Fibroblast of lung (primary cell): ENCODE measurements at places on chromosomes 2 and 18.

DNA sequence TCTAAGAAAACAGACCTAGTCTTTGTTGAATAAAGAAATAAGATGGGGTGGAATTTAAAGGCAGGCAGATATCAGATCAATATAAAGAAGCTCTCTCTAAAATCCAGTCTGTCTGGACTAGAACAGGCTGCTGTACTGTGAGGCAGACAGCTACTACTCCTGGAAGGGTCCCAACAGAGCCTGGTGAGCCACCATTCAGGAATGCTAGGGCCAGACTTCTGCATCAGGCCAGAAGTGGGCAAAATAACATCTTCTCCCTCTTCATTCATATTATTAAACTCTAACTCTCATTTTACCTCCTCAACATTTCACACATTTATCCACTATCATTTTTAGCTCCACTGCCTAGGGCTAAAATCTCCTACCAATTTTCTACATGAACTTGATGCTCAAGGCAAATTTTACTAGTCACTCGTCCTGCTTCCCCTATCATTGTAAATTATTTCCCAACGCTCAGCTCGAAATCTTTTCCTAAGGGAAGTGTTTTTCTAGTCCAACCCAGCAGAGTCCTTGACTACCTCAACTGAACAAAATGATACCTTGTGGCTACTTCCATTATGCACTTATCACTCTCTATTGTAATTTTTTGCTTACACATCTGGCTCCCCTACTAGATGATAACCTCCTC is 45.2 kb upstream of the GLS start:
- DNase-seq: peak; percentile 90

GRCh38 chr2:200259577-200259957 is 46.9 kb upstream of the SPATS2L start:
- DNase-seq: no peak

DNA sequence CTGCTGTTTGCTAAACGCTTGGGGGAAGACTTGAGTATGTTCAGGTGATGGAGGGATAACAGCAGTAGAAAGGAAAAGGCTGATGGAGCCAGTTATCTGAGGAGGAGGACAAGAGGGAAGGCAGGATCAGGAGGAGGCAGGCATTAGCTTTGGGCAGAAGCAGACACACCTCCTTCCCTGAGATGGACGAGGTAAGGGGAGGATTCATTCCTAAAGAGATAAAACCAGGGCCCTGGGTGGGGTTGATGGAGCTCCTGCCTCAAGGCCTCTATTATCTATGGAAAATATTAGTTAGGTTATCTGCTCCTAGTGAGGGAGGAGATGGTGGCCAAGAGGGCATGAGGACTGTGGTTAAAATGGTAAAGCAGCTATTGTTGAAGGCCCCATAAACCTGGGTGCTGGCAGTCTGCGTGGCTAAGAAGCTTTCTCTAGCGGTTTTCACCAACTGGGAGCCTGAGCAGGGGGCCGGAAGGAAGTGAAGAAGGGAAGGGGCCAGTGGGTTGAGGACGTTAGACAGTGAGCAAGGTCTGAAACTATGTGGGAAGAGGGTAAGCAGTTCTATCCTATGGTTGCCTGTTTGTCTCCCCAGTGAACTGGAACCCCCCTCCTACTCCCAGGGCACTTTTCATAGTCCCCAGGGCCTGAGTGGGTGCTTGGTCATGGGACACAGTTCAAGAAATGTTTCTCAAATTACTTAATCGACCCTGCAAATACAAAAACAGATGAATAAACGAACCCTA is 56.6 kb upstream of the HK2 start:
- no peak for DNase-seq

DNA sequence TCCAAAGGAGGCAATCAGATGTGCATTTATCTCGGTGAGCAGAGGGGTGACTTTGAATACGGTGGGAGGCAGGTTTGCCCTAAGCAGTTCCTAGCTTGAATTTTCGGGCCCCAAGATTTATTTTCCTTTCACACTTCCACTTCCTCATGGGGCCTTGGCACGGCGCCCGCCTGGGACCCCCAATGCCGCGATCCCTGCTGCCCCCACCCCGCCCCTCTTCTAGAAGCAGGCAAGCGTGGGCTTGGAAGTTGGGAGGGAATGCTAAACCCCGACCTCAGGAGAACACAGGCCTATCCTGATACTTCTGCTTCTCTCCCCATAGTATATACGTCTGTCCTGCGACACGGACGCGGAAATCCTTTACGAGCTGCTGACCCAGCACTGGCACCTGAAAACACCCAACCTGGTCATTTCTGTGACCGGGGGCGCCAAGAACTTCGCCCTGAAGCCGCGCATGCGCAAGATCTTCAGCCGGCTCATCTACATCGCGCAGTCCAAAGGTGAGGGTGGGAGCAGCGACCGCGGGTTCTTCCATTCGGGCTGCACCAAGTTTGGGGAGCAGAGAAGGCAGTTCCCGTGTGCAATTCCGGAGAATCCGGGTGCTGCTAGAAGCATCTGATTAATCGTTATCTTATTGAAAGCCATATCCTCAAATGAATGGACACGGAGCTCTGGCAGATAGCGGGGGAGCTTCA is 21.6 kb downstream of the TRPM8 start:
- no peak for DNase-seq

DNA sequence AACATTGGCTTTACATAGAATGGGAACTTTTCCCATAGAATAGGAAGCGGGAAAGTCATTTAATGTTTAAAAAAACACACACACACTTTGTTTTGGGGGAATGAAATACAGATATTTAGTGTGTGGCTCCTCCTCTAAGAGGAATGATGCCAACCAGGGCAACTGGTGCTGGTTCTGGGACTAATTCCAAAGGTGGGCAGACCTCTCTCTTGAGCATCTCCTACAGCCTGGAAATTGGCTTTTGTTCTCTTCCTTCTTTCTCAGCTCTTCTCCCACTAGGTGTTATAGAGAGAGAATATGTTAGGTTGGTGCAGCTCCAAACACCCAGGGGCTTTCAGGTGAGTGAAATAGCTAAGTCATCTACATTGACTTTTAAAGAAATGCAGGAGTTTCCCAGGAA is 190.1 kb downstream of the RAD51AP2 start:
- no peak for DNase-seq
